ENCODE measurements at places on chromosomes 7 and 10. TPM values are rescaled to one million over a fixed set of nuclear protein-coding genes. Genes with fewer than 3 reads are reported as not detected.

The SKIDA1 gene
- 3.4 TPM for total RNA-seq

The TNS3 gene
- total RNA-seq = 124 TPM

DNA sequence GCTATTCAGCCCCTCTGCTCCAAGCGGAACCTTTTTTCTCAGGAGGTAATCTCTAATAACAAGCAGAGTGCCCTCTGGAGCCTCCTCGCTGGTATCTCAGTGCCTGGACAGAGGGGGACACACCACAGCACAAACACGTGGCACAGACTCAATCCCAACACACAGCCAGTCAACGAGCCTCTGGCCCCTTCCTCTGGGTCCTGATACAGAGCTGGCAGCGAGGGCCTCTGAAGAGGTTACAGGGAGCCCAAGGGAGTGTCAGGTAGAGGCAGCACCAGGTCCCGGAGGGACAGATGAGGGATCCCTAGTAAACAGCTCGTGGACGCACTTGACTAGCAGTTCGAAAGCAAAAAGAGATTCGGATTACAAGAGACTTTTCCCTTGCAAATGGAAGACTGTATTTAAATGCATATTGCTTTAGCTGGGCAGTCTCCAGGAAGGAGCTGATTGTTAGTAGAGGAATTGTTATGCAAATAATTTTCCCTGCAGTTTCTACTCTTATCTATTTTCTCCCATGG lies 14.1 kb downstream of the CXCL12 start:
- no peak for DNase-seq

DNA sequence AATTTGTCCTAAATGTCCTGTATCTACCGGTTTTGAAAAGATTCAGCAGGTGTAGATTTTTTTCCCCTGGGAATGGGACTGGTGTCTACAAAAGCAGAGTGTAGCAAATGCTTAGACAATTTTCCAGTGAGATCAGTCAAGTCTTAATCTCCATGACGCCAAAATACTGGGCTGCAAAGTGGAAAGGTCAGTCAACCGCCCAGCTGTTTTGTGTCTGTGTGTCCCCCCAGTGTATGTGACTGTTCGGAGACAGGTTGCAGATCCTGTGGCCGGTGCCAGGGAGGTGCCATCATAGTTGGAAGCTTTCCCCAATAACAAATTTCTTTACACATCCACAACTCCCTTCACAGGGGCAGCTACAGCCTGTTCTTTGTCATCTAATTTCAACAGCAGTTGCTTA lies 263.8 kb downstream of the ARHGAP12 start:
- no peak for DNase-seq
